ENCODE measurements at places on chromosomes 3 and 15.

- DNase-seq = no peak
Measured at GRCh38 chr15:83983634-83984458, 251.7 kb upstream of the GOLGA6L4 start.

DNA sequence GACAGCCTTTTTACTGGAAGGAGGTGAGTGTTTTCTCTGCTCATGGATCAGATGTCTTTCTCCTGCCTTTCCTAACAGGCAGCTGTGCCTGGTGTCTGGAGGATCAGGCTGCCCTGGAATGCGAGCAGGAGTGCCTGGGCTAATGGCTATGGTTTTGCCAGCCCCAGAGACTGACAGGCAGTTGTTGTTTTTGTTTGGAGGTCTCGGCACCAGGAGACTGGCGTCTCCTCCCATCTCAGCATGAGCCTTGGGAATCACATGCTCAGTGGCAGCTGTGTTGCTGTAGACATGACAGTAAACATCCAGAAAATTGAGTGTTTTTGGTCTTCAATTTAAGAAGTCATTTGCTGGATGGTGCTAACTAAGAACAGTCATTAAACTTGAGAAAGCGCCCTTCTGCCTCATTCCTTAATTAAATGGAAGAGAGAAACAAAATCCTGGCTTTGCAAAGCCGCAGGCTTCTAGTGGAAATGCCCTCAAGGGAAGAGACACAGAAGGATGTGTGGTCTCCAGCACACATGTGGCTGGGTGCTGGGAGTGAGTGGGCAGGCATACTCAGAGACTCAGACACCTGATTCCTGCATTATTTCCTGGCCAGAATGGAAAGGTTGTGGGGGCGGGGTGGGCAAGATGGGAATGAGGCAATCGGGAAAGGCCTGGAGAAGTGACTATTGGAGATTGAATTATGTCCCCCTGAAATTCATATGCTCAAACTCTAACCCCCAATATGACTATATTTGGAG is 97.0 kb upstream of the NMNAT3 start:
- DNase-seq = no peak

- DNase-seq = no peak
Measured at GRCh38 chr3:69712933-69713332, 26.3 kb upstream of the MITF start.

DNA sequence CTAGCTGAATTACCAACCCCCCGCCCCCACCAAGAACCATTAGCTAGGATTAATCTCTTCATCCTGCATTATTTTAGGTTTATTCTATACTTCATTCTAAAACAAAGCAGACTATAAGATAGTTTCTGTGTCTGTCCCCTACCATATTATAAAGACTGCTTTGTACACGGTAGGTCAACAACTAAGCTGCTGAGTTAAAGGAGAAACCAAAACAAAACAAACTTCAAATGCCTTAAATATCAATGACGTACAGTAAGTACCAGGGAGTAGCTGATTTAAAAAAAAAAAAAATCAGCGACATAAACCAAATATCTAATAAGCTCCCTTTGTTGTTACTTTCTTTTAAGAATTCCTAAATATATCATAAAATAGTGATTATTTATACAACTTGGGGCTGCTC is 7.8 kb upstream of the VGLL4 start:
- no peak for DNase-seq

DNA sequence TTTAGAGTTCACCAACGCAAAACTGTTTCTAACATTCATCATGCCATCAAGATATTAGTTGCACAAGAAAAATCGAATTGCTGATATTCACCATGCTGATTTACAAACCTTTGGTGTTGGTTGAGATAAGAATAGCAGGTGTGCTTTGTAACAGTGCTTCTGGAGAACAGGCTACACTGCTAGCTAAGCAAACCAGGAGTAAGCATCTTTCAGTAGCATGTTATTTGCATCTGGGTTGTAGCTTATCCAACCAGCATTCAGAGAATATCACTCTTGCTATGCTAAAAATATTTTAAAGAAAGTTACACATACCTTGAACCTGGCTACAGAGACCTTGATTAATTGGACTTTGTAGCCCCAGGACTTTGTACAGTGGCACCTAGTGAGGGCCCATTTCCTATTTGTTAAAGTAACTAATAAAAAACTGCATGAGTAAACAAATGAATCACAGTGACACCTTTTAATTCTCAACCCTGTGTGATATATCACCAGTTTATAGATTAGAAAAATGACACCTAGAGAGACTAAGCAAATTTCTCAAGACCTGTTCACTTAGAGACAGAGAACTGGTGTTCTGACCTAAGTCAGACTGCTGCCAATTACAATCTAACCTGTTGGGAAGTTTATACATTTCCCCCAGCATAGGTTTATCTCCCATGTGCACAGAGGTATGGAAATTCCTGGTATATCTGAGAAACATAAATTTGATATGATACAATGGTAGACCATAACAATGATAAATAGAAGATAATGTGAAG is 435.5 kb upstream of the TGFBR2 start:
- DNase-seq = peak; percentile 44

DNA sequence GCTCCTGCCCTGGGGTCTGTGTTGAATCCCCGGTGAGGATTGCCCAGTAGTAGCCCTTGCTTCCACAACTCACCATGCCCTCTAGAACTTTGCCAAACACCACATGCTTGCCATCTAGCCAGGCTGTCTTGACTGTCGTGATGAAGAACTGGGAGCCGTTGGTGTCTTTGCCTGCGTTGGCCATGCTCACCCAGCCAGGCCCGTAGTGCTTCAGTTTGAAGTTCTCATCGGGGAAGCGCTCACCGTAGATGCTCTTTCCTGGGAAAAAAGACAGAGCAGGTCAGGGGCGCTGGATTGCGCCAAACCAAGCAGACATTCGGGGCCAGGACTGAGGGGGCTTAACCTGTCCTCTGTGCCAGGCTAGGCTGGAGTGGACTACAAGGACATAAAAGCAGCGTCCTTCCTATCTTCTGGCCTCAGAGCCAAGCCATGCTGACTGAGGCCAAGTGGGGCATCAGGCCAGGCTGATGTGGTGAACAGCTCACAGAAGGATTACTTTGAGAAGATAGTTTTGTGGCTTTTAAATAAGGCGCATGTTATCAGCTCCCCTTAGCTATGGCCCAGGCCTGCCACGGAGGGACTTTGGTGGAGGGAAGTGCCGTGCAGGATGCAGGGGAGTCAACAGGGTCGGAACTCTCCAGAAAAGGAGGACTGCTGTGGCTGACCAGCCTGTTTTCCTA is 5.3 kb downstream of the SNX22 start:
- DNase-seq = no peak

DNA sequence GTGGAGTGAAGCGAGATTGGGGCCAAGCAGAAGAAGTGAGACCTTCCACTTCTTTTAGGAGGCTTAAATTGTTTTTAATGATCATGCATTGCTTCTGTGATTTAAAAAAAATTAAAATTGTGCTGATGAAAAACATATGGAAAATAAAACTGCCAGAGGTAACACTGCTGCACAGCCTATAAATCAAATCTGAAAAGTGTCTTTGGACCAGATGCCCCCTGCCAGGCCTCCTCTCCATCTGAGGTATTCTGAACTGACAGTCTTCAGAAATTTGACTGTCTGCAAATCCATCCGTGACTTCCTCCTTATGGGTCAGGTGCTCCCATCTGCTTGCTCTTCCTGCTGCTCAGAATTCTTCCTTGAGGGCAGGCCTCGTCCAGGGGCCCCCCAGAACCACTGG is 108.5 kb upstream of the NR2E3 start:
- no peak for DNase-seq
